ENCODE measurements at places on chromosomes 2 and 18.

DNA sequence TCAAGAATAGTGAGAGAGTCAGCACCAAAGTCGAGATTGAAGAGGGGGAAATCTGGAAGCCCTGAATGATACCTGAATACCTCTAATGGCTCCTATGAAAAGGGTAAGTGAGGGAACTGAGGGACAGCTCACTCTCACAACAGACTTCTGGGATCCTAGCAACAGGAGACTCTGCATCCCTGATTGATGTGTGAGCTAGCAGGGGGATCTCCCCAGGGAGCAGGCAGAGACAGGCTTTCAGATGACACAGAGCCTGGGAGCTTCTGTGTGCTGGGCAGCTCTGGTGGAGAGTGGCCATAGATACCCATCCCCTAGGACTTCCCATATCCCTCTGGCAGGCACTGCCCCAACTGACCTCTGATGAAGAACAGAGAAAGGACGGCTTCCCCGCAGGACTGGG lies 206.2 kb downstream of the EXOC6B start:
- DNase-seq = no peak

DNA sequence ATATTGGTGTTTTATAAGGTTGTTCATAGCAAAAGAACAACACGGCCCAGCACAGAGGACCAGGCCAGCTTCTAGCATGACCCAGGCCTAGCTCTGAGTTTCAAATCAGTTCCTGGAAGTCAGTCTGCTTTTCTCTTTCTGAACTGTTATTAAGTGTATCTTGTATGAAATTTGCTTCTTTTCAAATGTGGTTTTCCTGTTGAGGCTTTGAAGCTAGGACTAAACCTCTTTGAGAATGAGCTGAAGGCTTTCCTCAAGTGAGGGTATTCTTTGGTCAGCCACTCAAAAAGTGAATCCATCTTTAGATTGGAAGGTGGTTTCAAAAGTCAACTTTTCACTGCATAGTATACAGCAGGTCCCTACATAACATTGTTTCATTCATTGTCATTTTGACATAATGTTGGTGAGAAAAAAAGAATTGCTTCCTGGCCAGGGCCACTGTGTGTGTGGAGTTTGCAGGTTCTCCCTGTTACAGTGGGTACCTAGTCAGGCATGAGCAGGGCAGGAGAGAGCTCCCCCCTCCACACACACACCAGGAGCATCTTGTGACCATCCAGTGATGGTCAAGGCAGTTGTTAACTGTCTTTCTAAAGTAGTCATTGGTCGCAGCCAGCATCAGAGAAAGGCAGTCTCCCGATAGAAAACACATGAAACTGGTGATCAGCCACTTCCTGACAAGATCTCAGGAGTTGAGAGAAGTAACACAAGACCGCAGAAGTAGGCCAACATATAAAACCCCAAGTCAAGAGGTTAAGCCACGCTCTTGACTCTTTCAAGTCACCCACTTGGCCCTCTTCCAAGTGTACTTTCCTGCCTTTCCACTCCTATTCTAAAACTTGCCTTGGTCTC lies 6.7 kb upstream of the ACAA2 start:
- no peak for DNase-seq

- no peak for DNase-seq
Measured at GRCh38 chr2:109143214-109144187, 14.5 kb downstream of the SH3RF3 start.

GRCh38 chr2:27407798-27408491 lies 1.4 kb downstream of the PPM1G start:
- DNase-seq = no peak

DNA sequence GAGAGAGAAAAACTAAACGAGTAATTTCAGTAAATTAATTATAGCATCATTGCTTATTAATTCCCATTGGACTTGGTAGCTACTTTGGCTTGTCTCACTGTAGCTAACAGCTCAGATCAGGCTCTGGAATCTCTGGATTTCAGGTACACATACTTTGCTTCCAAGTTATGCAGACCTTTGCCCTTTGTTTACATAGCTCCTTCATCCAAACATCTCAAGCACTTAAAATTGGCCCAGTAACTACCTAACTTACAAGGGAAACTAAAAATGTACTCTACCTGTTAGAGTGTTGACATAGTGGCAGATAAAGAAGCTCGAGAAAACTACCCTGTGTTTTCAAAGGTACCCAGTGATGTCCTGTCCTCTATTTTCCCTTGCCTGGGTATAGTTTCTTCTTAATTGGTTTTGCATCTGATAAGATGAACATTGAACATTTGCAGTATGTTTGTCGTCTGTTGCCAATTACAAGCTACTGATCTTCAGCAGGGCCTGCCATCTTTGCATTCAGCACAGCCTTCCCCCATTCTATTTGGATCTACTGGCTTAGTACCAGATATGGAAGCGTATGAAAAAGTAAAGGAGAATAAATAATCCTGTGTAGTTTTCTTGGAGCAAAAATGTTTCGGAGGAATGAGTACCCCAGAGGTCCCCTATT lies 601.5 kb upstream of the FANCL start:
- DNase-seq = no peak

- DNase-seq = no peak
Measured at GRCh38 chr2:226142463-226142862, 657.2 kb downstream of the IRS1 start.

DNA sequence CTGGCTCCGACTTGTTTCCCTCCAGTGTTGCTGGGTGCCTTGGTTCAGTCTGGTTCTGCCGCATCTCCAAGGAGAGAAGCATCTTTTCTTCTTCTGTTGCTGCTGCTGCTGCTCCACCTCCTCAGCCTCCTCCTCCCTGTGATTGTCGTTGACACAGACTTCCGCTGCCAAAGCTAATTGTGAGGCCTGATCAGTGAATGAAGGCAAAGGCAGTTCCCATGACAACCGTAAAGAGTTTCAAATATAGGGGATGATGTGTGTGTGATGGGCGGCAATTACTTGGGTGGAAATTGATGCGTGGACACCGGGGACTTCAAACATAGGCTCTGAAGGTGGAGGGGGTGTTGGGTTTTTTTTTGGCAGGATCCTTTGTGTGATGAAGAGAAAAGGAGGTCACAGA lies 13.7 kb downstream of the TET3 start:
- DNase-seq = no peak

DNA sequence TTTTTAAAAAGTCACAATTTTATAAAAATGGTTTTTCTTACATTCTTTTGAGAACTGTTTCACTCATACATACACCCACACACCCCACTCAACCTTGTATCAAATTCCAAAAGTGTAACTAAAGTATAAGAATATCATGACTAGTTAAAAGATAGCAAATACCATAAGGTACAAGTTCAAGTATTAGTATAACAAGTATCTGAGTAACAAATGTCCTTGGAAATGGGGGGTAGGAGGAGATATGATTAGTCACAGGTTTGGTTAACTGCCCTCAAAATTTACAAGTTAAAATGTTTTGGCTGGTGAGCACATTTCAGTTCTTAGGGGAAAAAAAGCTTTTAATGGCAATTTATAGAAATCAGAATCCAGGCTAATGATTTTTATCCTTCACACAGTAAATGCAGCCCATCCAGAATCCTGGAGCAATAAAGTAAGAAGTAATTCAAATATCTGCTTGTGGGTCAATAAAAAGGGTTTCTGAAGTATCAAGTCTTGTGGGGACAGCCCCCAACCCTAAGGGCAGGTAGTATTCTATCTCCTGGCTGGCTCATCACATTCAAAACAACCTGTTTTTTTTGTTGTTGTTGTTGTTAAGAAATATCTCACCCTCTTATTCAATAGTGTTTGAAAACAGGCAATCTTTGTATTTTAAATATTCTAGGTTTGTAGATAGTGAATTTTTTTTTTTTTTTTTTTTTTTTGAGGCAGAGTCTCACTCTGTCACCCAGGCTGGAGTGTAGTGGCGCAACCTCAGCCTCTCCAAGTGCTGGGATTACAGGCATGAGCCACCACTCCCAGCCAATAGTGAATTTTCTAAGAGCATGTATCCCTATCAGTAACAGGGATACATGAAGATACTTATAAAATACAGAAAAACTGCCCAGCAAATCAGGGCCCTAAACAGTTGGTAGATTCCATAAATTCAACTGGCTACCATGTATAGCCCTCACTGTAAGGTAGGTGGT lies 14.5 kb downstream of the IAH1 start:
- no peak for DNase-seq

DNA sequence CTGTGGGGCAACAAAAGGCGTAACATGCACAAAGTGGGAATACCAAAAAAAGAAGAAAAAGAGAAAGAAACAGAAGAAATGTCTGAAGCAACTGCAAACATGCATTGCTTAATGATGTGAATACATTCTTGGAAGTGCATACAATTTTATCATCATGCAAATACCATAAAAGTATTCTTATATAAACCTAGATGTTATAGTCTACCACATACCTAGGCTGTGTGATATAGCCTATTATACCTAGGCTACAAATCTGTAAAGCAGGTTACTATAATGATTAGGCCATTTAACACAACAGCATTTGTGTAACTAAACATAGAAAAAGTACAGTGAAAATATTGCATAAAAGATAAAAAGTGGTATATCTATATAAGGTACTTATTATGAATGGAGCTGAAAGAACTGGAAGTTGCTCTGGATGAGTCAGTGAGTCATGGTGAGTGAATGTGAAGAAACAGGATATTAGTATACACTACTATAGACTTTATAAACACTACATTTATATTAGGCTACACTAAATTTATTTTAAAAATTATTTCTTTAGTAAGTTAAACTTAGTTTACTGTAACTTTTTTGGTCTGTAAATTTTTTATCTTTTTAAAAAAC lies 319.4 kb upstream of the KCNH7 start:
- DNase-seq = no peak

- DNase-seq = no peak
Measured at GRCh38 chr2:78175645-78176044, 653.5 kb upstream of the LRRTM4 start.
